ENCODE measurements at places on chromosomes 3 and 15. TPM values are rescaled to one million over a fixed set of nuclear protein-coding genes. Genes with fewer than 3 reads are reported as not detected.
A peak's percentile ranks its signal among the peaks of the same experiment; 100 is the strongest.

The SAMMSON gene
- total RNA-seq = 0.75 TPM

- DNase-seq = no peak
Observed at GRCh38 chr3:149388001-149388440, 10.6 kb upstream of the TM4SF1 start.

DNA sequence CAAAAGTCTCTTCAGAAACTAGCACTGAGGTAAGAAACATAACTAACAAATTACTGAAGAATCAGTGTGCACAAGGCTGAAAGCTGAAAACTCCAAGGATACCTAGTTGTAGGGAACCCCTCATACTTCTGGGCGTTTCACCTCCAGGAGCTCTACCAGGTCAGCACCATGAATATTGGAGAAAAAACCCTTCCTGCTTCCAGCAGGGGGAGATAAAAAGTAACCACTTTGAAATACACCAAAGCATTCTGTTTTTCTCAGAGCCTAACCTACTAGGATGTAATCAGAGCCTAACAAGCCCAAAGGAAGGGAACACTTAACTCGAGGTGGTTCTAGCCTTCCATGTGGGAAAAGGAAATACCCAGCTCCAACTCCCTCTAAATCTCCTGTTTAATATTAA is 175.8 kb upstream of the MME start:
- no peak for DNase-seq

- no peak for DNase-seq
Observed at GRCh38 chr3:186826410-186826975, 16.0 kb upstream of the ADIPOQ start.

DNA sequence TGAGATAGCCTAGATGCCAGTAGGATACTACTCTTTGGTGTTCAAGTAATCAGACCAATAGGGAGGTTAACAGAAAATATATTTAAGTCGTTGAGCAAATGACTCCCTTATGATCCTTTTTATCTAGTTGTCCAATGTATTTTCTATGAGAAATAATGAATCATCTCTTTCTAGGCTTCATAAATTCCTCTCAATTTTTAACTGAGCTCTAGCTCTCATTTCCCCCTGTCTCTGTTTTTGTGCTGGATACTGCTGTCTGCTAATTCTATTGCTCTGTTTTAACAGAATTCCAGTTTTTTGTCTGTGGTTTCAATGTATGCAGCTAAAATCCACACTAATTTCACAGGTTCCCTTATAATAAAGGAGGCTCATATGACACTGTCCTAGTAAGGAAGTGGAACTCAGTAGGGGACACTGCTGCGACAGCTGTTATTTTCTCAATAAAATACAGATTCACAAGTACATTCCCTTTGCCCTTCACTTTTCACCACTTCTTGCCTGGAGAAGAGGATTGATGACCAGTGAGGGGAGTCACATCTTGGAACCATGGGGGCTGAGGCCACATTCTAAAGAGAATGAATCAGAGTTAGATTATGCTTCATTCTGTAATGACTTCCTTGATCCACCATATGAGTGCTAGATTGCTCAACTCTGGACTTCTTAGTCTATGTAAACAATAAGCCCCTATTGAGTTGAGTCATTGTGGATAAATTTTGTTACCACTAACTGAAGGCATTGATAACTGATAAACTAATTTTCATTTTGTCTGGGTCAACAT is 558.7 kb upstream of the KCNMB2 start:
- DNase-seq = no peak

The GPR156 gene
- total RNA-seq = not detected

The GOLGA8J gene
- 3.7 TPM for total RNA-seq

DNA sequence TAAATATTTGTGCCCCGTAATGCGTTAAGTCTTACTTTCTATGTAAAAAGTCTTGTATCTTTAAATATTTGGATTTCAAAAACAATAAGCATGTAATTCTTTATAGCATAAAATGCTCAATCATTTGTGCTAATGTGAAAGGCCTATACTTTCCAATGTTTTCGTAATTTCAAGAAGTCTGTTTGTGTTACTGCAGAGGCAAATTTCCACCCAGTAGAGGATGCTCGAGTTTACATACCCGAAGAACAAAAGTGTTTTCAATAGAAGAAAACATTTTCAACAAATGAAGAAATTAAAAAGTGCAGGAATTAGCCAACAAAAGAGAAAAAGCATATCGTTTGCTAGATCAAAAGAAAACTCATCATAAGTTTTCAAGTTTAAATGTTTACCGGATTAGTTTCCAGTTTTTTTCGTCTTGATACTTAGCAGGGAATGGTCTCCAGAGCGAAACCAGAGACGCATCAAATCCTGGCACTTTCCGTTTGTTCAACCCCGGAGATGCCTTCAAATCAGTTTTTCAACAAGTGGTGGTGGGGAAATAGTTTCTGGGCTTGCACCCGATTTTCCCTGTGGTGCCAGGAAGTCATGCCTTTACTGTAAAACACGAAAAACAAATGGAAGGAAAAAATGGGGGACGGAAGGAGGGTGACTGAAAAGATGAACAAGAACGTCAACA is 1.0 kb downstream of the CGGBP1 start:
- no peak for DNase-seq

GRCh38 chr3:177058648-177059047 is 138.6 kb downstream of the TBL1XR1 start:
- DNase-seq = no peak

The GATA2 gene
- total RNA-seq = 19.5 TPM

DNA sequence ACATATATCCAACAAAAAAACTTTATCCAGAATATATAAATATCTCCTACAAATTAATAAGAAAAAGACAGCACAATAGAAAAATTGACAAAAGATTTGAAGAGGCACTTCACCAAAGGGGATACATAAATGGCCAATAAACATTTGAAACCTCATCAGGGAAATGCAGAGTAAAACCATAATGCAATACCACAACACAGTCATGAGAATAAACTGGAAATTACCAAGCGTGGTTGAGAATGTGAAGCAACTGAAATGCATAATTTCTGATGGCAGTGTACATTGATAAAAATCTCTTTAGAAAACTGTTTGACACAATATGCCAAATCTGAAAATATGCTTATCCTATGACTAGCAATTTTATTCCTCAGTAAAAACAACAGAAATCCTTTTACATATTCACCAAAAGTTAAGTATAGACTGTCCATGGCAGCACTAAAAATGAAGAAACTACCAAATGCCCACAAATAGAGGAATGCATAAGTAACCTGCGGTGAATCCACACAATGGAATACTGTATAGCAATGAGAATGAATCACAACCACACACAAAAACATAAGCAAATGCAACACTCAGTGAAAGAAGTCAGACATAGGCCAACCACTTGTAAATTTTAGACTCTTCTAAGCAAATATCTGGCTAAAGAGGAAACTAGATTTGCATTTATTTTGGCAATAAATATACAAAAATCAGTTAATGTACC is 7.9 kb downstream of the LYZL4 start:
- DNase-seq = no peak

DNA sequence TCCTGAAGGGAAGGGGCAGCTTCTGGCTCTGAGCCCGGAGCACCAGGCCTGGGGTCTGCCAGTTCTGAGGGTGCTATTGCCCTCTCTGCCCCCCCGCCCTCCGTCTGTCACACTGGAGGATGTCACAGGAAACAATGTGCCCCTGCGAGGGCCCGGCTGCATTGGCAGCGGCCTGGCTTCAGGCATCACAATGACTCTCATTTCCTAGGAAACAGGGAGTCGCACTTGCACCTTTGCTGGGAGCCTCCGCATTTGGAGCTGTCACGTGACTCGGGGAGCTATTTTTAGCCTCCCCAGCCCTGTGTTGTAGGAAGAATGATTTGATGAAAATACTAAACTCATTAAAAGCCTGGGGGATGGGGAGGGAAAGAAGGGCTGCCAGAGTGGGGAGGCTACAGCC is 518.9 kb downstream of the SHQ1 start:
- peak; percentile 23 for DNase-seq

The KIF7 gene
- 8.6 TPM for total RNA-seq

GRCh38 chr3:169835533-169835932 is 22.8 kb upstream of the LRRC34 start:
- DNase-seq = no peak

GRCh38 chr3:55367384-55367783 is 119.7 kb downstream of the WNT5A start:
- DNase-seq = no peak

GRCh38 chr3:100506355-100506754 is 13.9 kb downstream of the TMEM45A start:
- DNase-seq = no peak

The GOLGA8T gene
- total RNA-seq = 1.2 TPM

DNA sequence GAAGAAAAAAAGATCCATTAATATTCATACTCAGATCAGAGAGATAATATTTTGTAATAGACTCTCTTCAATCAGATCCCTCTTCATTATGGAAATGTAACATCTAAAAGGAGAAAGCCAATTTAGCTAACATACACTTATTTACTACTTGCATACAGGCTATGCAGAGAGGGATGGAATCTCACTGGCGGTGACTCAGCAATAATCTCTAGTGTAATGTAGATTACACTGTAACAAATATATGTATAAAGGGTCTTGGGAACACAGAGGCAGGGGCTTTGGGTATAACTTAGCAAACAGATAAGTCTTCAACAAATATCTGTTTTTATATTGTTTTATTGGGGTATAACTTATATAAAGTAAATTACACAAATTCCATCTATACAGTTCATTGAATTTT is 69.6 kb downstream of the CGNL1 start:
- no peak for DNase-seq

The GRM2 gene
- total RNA-seq = not detected

GRCh38 chr3:162136136-162136535 is 639.5 kb downstream of the OTOL1 start:
- no peak for DNase-seq

The CORO2B gene
- 7.7 TPM for total RNA-seq

The OXNAD1 gene
- total RNA-seq = 22.8 TPM

DNA sequence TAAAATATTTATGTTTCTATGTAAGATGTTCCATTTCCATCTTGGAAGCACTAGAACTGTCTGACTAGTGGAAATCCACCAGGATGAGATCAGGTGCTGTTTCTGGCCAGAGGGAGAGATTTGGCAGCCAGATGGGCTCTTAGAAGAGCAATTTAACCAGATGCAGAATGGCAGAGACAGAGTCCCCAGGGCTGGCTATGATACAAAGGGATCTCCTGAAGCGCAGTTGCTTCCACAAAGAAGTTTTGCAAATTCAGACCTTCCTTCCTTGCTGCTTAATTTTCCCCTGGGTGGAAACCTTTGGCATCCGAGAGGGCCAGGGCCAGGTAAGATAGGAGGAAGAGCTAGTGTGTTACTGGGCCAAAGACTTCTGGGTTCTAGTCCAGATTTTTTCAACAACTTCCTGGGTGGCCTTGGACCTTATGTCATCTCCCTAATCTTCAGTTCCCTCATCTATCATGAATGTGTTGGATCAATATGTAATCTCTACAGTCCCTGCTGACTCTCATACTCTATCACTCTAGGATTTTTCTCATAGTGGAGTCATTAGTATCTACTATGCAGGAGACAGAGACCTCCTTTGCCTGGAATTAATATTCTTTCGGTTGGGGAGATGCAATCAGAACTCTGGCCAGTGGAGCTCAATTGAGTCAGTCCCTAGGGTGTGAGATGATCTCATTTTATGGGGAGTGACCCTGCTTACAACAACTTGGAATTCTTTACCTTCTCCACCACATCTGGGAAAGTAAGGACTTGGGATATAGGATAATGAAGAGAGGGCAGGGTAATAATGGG is 41.1 kb upstream of the NDUFB4 start:
- DNase-seq = no peak

GRCh38 chr3:127428344-127428997 is 140.6 kb upstream of the PRR20G start:
- DNase-seq = no peak

Measured in thyroid gland (tissue), 4 donors.